Lower lobe of right lung (tissue), 2 donors: ENCODE measurements at places on chromosomes 4 and X.

DNA sequence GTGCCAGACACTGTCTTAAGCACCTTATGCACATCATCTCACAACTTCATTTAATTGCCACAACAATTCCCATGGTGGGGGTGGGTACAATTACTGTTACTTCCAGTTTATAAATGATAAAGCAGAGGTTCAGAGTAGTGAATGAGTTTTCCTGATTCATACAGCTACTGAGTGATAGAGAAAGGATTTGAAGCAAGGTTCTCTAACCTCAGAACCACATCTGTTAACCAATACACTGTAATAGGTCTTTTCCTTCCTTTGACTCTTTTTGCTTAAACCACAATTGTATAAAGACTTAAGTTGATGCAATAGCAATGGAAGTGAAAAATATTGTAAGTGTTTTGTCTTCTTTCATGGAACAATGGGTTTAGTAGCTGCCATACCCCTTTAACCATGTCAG, 43.5 kb upstream of the PAK3 start:
- DNase-seq, result no peak

- no peak for DNase-seq
Measured at GRCh38 chr4:108891896-108892590, 129.2 kb upstream of the ETNPPL start.

- DNase-seq, result no peak
Measured at GRCh38 chr4:78369679-78370078, 181.9 kb upstream of the ANXA3 start.

- DNase-seq, result no peak
Measured at GRCh38 chrX:70264784-70265183, 3.4 kb upstream of the ARR3 start.

DNA sequence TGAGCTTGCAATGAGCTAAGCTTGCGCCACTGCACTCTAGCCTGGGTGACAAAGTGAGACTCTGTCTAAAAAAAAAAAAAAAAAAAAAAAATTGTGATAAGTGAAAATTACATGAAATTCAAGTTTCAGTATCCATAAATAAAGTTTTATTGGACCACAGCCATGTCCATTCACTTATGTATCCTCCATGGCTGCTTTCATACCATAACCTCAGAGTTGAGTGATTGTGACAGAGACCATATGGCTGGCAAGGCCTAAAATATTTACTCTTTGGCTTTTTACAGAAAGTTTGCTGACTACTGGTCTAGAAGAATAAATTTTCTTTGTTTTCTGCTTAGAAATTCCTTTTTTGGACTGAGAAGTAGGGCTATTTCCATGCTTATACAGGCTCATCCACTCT, 11.8 kb upstream of the SHISA3 start:
- no peak for DNase-seq

DNA sequence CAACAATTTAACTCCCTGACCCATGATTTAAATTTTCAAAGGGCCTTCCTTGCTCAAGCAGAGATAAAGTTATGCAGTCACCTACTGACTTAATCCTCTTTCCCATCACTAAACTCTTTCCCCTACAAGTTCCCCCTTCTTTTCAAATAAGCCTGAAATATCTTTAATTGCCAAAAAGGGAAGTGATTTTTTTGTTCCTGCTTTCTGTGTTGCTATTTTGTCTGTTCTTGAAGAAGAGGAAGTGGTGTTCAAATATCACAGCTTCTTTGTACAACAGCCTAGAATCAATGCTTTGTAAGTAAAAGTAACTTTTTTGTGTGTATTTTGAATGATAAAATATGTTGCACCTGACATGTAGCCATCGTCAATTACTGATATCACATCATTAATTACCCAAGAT, 595.9 kb downstream of the CENPC start:
- DNase-seq, result no peak

- DNase-seq, result no peak
Measured at GRCh38 chr4:15451866-15452765, 17.6 kb upstream of the CC2D2A start.

GRCh38 chr4:189232274-189232673, 708.4 kb upstream of the FRG1 start:
- DNase-seq, result no peak

GRCh38 chr4:153919667-153920066, 130.8 kb upstream of the SFRP2 start:
- no peak for DNase-seq

DNA sequence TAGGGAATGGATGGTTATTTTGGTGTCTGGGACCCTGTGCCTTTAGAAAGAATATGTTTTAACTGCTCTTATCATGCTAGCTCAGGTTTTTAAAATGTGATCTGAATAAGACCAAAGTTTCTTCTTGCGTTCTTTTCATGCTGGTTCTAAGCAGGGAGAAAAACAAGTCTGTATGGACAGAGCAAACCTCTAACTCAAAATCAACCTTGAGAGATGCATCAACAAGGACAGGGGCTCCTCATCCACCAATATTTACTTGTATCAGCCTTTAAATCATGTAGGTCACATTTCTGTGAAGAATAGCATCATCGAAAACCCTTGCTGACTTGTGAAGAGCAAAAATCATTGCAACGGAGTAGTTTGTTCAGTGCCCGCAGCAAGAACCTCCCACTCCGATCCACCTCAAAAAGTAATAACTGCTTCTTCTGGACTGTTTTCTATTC, 1.2 kb downstream of the ATP10D start:
- DNase-seq, result no peak

GRCh38 chr4:147362938-147363337, 118.0 kb upstream of the EDNRA start:
- peak; percentile 61 for DNase-seq

GRCh38 chr4:144740316-144740715, 94.4 kb downstream of the HHIP start:
- no peak for DNase-seq

- no peak for DNase-seq
Measured at GRCh38 chrX:147749308-147749707, 162.4 kb upstream of the FMR1 start.

- DNase-seq, result no peak
Measured at GRCh38 chrX:37846141-37846540, 1.2 kb downstream of the DYNLT3 start.

GRCh38 chrX:126338916-126339315, 172.8 kb upstream of the DCAF12L2 start:
- no peak for DNase-seq

DNA sequence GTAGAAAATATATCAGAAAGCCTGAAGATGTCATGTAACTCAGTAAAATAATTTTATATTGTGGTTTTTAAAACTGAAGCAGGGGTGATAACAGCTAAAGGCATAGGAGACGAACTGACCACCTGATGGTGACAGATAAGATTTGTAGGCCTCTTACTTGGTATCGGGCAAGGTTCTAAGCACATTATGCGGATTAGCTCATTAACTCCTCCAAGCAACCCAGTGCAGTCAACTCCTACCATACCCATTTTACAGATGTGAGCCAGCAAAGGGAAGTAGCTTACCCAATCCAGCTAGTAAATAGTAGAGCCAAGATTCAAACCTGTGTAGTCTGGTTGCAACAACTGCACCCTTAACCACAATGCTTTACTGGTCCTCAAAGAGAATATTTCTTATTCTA, 62.1 kb downstream of the CC2D2A start:
- DNase-seq, result no peak

DNA sequence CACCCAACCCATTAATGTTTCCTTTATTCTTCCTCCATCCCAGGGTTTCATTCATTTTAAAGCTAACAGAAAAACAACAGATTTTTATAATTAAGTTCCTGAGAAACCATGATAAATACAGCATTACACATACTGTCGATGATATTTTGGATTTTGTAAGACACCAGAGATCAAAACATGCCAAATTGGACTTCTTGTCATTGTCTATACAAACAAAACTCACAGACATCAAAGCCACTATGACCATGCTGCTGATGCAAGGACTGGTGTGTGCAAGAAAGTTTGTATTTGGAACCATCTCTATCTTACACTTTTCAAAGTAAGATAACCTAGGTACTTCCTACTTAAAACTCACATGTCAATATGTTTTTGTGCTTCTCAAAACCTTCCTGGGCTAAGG, 294.0 kb upstream of the UGT8 start:
- DNase-seq, result no peak

- no peak for DNase-seq
Measured at GRCh38 chr4:35105486-35105885, 1138.8 kb downstream of the ARAP2 start.

- DNase-seq, result no peak
Measured at GRCh38 chr4:28233724-28234123, 1373.1 kb downstream of the STIM2 start.

GRCh38 chr4:103499094-103499493, 220.7 kb downstream of the TACR3 start:
- DNase-seq, result no peak

- no peak for DNase-seq
Measured at GRCh38 chr4:55615008-55615407, 21.1 kb downstream of the NMU start.

- DNase-seq, result no peak
Measured at GRCh38 chr4:1360423-1361283, 13.6 kb downstream of the UVSSA start.

GRCh38 chr4:82799006-82799881, 648 bp upstream of the SCD5 start:
- DNase-seq, result no peak

- no peak for DNase-seq
Measured at GRCh38 chr4:102535398-102536082, 34.4 kb downstream of the NFKB1 start.

DNA sequence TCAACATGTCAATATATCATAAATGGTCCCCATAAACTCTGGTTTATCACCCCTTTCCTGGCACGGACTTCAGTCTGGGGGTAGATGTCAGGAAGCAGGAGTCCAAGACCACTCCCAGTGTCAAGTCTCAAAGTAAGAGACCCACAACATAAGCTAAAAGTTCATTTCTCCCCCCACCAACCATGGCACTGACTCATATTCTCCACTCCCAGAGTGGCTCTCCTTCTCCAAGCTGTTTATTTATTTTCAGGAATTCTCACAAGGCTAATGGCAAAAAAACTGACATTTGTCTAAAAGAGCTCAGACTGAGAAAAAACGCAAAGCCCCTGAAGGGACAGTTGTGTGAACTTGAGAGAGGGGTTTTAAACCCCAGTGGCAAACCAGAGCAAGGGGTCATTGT, 217.0 kb downstream of the RAB28 start:
- DNase-seq, result no peak

DNA sequence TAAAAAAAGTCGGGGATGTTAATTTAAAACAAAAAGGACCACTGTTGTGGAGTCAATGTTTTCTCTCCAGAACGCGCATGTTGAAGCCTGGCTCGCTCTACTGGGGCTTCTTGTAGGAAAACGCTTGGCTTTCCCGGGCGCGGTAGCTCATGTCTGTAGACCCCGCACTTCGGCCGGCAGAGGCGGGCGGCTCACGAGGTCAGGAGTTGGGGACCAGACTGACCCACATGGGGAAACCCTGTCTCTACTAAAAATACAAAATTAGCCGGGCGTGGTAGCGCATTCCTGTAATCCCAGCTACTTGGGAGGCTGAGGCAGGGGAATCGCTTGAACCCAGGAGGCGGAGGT, 15.6 kb downstream of the NELFA start:
- no peak for DNase-seq

GRCh38 chr4:2923668-2924173, 39.5 kb downstream of the NOP14 start:
- DNase-seq, result peak; percentile 40

DNA sequence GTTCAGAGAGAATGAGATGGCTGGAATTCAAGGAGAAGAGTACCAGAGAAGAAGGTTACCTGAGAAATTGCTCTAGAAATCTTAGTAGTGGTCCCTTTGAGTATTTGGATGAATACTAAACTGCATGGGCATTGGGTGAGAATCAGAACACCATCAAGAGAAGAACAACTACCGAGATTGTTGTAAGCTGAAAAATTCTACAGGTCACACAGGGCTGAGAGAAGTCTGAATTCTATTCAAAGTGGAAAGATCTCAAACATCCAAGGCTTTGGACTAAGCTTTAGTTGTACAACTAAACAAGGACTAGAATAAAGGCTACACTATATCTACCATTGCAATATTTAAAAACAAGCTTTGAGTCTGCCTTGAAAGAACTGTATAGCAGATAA, 40.8 kb downstream of the LRBA start:
- no peak for DNase-seq

- DNase-seq, result no peak
Measured at GRCh38 chr4:38223782-38224236, 263.6 kb downstream of the PTTG2 start.

DNA sequence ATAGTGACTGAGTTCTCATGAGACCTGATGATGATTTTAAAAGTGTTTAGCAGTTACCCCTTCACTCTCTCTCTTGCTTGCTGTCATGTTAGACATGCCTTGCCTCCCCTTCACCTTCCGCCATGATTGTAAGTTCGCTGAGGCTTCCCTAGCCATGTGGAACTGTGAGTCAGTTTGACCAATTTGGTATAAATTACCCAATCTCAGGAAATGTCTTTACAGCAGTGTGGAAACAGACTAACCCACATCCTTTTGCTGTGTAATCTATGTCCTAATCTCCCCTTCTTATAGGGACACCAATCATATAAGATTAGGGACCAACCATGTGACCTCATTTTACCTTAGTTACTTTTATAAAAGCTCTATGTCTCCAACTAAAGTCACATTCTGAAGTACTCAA, 677.8 kb downstream of the ADGRL3 start:
- DNase-seq, result no peak

GRCh38 chr4:136112116-136112515, 1420.2 kb downstream of the PCDH18 start:
- DNase-seq, result no peak
